GM19239 (cell line): ENCODE measurements at places on chromosomes 7 and 10.

DNA sequence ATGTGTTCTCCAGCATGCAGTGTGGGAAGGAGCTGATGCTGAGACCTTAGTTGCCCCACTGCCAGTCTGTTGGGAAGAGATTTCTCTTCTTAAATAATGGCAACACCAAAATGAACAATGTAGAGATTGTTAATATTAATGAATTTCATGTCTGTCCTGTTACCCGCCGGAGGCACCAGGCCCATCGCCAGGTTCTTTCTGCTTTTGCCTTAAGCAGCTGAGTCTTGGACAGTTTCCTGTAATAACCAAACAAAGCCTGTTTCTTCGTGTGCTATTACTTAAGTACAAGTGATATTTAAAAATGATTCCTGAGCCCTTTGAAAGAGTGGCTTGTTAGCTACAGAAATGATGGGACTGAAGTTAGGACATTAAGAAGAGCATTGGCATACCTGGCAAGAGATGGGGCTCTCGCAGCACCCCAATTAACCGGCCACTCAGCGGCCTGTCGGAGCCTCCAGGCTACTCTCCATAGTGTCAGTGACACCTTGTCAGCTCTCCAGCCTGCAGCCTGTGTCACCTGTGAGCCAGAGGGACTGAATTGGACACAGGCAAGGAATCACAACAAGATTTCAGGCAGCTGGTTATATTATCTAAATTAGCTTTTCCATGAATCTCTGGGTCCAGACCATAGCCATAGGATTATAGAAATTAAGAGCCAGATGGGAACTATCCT is 142.0 kb downstream of the CELF2 start:
- DNase-seq: no peak

DNA sequence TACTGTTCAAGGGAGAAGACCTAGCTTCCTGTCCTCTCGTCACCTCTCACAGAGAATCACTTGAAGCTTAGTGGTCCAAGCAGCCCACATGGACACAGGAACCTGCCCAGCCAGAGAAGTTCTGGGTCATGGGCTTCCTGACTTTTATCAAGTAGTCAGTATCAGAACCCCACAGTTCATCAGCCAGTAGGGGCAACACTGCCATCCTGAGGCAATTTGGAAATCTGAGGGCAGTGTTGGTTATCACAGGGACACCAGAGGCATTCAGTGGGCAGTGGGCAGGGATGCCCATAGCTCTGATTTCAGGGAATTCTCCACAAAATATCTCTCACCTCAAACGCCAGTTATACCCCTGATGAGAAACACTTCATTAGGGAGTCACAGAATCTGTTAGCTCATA is 22.5 kb upstream of the MGAM2 start:
- DNase-seq: no peak

- DNase-seq: no peak
These were observed 542.4 kb upstream of the GALNT17 start for GRCh38 chr7:70589590-70589989.

GRCh38 chr10:99798031-99798430 is 15.6 kb downstream of the ABCC2 start:
- no peak for DNase-seq

DNA sequence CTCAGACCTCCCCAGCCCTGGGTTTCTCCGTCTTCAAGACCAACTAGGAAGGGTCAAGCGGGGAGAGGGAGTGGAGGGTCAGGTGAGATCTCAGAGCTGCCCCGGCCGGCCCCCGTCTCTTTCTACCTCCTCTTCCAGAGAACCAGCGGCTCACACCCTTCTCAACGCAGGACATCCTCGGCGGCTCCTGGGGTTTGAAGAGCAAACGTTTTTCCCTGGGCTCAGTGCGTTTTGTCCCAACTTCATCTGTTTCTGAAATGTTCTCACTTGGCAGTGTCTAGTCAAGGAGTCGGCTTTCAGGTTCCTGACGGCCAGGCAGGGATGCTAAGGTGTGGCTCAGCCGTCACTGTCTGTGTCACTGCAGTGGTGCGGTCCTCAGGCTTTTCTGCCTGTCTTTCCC is 416.4 kb upstream of the FOXK1 start:
- DNase-seq: no peak
